ENCODE measurements at places on chromosomes 12 and 14.

DNA sequence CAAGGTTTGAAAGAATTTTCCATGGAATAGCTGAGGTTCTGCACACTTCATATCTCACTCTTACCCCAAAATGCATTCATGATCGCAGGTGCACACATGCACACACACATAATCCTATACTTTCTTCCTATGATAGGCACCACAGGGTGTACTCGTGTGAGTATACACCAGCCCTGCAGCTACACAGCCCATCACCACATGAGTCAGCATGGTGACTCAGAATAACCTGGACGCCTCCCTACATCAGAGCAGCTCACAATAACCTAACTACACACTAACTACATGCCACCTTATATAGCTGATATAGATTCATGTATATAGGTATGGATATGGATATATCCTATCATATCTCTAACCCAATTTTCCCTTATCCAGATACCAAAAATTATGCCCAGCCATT, 850.2 kb upstream of the TMEM132C start:
- DNase-seq: no peak

GRCh38 chr14:99506276-99506675, 25.1 kb downstream of the CCNK start:
- no peak for DNase-seq

- no peak for DNase-seq
These were observed 5.8 kb upstream of the HOXC12 start for GRCh38 chr12:53948650-53949593.

GRCh38 chr14:68627868-68628604, 164.8 kb downstream of the ZFP36L1 start:
- peak; percentile 45 for DNase-seq

- DNase-seq: no peak
These were observed 14.3 kb downstream of the XRCC3 start for GRCh38 chr14:103700753-103701490.

DNA sequence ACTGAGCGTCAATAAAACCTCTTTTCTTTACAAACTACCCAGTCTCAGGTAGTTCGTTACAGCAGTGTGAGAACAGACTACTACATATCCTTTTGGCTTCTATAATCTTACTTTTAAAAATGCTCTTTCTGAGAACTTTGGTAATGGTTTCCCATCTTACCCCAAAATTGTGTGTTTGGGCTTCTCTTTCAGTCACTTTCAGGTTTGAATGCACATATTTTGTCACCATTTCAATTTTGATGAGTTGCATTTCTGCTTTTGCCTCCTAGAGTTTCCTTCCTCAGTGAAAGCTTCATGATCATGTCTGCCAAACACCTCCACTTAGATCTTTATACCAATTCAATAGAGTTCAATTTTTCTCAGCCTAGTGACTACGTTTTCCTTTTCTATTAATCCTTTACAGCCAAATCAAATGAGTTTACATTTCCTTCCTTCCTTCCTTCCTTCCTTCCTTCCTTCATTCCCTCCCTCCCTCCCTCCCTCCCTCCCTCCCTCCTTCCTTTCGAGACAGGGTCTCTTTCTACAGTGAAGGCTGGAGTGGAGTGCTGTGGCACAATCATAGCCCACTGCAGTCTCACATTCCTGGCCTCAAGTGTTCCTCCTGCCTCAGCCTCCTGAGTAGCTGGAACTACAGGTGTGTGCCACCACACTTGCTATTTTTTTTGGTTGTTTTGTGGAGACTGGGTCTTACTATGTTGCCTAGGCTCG, 124.9 kb downstream of the BCAT1 start:
- no peak for DNase-seq

DNA sequence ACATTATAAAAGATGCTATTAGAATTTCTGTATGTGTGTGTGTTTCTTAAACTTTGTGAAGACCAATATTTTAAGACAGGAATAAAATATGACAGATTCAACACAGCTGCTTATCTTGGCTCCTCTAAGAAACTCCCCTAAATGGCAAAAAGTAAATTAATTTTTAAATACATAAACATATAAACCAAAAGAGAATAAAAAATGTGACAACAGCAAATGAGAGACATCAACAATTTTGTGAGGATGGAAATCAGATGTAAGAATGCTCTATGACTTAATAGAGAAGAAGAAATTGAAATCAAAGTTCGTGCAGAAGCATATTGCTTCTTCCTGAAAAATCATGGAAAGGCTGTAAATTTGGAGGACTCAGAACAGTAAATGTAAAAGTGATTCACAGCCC, 1083.8 kb downstream of the FLRT2 start:
- no peak for DNase-seq
